ENCODE measurements at places on chromosomes 5 and 9.

DNA sequence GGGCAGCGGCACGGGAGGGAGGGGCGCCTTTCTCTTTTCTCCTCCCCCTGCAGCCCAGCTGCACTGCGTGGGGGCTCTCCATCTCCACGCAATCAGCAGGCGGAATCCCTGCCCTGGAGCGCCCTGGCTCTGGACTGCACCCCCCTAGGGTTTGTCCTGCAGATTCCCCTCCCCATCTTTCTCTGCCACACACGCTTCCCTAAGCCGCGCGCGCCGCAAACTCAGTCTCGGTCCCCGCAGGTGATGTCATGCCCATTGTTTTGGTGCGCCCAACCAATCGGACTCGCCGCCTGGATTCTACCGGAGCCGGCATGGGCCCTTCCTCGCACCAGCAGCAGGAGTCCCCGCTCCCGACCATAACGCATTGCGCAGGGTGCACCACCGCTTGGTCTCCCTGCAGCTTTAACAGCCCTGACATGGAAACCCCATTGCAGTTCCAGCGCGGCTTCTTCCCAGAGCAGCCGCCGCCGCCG is at the start of gene KCNN2:
KCNN2 (plus strand) TSS at position 347 of the 473 bp plus-strand sequence; CDS start at position 417, 70 bp downstream.
- DNase-seq = peak; percentile 76

DNA sequence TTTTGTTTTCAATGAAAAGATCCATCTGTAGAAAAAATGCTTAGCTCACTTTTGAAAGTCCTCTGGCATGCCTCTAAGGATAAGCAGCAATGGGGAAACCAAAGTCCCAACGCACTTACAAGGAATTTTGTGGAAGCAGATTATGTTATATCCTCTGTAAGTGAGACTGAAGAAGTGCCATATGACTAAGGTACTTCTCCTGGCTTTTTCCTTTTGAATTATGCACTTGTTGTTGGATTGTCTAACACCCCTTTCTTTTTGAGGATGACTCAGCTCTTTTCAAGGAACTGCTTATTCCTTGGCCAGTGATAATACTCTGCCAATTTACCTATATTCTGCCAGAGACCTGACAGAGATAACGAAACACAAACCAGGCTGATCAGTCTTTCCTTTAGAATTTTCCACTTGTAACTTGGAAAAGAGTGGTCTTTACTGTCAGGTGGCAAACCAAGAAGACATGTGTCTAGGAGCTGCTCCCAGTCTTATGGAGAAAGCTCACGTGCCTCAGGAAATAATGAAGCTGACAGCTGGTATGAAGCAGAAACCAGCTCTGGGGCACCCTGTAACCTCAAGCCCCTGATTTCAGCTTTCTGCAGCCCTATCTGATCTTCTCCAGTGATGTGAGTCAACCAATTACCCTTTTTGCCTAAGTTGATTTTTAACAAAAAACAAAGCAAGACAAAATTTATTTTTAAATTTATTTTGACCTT is 290.8 kb upstream of the FBXL7 start:
- DNase-seq = no peak

DNA sequence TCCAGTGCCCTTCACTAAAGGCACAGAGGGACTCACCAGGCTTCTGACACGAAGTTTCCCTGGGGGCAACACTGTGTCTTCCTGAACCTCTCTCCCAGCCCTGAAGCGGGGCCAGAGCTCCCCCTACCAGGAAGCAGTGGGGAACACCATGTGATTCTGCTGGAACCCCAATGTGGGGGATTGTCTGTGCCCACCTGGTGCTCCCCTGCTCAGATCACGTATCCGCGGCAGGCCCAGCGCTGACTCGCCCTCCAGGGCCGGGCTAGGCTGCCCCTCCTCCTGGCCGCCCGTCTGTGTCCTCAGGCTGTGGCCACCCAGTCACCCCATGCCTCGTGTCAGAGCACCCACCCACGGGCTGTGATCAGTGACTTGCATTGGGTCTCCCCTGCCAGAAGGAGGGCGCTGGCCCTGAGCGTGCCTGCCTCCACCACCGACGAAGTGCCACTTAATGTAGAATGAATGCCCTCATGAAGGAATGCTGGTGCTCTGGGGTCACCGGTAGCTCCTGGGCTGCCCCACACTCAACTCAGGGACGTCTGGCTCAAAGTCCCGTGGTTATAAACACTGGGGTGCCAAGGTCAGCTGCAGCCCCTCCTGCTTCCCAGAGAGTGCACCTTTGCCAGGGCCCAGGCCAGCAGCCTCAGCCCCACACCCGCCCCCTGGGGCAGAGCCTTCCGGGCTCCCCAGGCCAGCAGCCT is 22.1 kb downstream of the SARDH start:
- DNase-seq = peak; percentile 69

- no peak for DNase-seq
These were observed 44.8 kb upstream of the HMHB1 start for GRCh38 chr5:143767162-143767561.

DNA sequence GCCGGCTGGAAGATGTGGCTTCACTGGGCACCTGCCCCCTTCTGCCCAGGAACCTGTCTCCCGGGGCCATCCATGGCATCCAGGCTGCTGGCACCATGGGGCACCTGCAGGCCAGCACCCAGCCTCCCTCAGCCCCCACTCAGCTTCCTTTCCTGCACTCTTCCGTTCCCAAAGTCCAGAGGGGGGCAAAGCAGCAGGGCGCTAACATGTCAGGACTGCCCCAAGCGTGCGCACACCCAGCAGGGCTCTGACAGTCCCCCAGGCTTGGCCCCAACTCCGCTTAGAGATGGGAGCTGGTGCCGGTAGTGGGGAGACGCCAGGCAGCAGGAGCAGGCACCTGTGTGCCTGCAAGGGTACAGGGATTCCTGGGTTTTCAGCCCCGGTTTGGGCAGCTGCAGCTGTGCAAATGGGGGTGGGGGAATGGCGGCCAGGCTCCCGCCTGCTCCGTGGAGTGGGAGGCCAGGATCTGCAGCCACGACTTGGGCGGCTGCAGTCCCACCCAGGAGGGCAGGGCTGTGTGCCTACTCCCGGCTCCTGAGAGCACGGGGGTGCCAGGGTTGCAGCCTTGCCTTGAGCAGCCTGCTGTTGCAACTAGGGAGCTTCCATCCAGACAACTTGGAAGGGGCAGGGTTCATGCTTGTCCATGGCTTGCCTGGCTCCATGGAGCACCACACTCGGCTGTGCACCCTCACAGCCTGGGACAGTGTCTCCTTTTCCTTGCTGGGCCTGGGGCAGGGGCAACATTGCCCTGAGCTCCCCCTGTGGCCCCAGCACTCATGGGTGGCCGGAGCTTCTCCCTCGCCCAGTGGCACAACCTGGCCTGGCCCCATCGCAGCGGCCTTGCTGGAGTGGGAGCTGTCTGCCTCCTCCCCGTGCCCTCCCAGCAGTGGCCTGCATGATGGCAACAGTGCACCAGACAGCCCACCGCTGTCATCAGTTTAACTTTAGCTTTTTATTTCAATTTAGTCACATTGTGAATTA is 561.1 kb downstream of the MTRR start:
- no peak for DNase-seq

- DNase-seq = no peak
These were observed 397.1 kb downstream of the MAN2A1 start for GRCh38 chr5:110086658-110087388.

- peak; percentile 89 for DNase-seq
These were observed at the start of gene NXNL2 for GRCh38 chr9:88534456-88535225. Gene NXNL2 (plus strand): TSS chr9:88535178. CDS start chr9:88535435, 257 bp downstream.

DNA sequence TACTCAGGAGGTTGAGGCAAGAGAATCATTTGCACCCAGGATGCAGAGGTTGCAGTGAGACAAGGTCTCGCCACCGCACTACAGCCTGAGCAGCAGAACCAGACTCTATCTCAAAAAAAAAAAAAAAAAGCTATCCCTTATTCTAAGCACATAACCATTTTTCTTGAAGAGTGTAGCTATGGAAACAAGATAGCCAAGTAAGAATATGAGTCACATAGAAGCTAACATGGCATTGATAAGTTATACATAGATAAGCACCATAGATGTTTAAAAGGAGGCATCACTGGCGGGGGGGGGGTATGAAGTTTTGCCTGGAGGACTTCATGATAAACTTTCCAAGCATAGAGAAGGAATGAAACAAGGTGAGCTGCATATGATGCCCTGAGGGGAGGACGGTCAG is 26.0 kb downstream of the CHSY3 start:
- DNase-seq = no peak

- DNase-seq = no peak
These were observed 170.6 kb upstream of the MEF2C start for GRCh38 chr5:89053547-89053946.

DNA sequence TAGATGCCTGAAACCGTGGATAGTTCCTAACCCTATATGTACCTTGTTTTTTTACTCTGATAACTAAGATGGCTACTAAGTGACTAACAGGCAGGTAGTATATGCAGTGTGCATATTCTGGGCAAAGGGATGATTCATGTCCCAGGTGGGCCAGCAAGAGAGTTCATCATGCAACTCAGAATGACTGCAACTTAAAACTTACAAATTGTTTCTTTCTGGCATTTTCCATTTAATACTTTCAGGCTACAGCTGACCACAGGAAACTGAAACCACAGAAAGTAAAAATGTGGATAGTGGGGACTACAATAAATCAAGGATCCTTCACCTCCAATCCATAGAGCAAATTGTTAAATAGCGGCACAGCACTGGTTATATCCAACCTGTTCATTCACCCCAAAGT is 30.7 kb upstream of the VCAN start:
- no peak for DNase-seq

DNA sequence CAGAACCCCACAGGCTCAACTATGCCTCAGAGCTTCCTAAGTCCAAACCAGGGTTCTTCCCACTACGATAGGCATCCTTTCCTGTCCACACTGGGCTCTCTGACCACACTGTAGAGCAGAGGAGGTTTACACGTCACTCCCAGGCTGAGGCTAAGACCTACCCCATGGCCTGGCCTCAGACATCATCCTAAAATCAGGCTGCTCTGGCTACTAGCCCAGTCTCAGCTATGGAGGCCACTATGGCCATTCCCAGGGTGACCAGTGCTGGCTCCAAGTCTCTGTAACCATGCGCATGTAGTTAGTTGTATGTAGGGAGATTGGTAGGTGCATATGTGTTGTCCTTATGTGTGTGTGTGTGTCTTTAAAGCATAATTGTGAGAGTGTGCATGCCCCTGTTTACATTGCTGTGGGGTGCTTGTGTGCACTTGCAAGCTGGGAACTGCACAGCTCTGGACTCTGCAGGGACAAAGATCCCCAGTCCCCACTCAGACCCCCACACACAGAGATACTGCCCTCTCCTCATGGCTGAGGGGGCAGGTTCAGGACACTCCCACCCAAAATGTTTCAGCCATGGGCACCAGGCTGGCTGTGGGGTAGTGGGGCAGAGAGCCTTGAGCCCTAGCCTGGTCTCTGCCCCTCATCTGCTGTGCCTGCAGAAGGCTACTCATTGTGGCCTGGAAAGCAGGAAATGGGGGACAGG is 12.3 kb downstream of the PDLIM4 start:
- peak; percentile 58 for DNase-seq

GRCh38 chr5:156675395-156675794 is 174.7 kb upstream of the PPP1R2B start:
- no peak for DNase-seq

GRCh38 chr5:32692036-32692746 is 18.9 kb upstream of the NPR3 start:
- no peak for DNase-seq

GRCh38 chr9:96382175-96382574 is 1.3 kb downstream of the SLC35D2 start:
- DNase-seq = no peak

DNA sequence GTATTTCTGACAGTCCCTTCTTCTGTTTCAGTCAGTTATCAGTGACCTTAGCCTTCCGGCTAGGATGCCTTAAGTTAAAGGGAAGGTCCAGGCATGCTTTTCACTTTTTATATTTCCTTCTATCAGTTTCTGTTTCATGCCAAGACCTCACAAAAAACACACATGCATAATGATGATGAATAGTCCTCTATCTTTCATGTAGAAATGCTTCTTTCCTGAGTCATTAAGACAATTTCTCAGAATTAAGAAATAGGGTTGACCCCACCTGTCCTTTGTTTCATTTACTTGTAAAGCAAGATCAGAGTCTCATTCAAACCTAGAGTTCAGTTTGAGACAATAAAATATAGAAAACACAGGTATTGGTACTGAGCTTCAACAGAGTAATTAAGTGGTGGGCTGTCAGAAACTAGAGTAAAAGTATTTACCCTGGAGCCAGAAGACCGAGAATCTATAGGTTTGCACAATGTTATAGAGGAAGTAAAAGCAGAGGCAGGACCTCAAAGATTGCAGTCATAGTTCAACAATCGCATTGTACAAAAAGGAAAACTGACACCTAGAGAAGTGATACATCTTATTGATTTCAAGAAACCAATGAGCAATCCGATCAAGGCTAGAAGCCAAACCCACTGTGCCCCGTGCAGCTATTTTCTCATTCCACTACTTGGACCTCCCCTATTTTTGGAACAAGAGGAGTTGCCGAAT is 118.7 kb upstream of the PUM3 start:
- DNase-seq = no peak

DNA sequence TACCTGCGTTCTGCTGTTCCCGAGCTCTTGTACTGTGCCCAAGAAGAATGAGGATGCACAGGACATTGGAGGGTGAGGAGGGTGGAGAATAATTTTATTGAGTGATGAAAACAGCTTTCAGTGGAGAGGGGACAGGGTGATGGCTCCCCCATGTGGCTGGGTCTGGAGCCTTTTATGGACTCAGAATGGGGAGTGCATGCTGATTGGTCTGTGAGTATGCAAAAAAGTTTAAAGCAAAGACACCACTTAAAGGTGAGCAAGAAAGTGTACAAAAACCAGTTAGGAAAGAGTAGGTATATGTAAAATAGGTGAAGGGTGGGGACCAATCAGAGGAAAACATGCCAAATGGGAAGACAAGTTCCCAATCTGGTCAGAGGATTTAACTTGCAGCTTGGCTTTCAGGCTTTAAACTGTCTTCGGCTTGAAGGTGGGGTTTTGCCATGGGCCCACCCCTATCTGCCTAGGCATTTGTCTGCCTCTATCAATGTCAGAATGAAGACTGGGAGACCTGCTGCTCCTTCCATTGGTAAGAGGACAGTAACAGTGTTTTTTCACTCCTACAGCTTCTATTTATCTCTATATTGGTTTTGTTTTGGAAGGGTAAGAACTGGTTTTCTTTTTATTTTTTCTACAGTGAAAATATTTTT is 118.0 kb upstream of the RAI14 start:
- DNase-seq = no peak

GRCh38 chr9:118609355-118610044 is 759.7 kb downstream of the BRINP1 start:
- DNase-seq = no peak

- DNase-seq = no peak
These were observed 88.7 kb upstream of the PRRC1 start for GRCh38 chr5:127428748-127429147.

- DNase-seq = no peak
These were observed 200.8 kb downstream of the CHSY3 start for GRCh38 chr5:130104895-130105688.

DNA sequence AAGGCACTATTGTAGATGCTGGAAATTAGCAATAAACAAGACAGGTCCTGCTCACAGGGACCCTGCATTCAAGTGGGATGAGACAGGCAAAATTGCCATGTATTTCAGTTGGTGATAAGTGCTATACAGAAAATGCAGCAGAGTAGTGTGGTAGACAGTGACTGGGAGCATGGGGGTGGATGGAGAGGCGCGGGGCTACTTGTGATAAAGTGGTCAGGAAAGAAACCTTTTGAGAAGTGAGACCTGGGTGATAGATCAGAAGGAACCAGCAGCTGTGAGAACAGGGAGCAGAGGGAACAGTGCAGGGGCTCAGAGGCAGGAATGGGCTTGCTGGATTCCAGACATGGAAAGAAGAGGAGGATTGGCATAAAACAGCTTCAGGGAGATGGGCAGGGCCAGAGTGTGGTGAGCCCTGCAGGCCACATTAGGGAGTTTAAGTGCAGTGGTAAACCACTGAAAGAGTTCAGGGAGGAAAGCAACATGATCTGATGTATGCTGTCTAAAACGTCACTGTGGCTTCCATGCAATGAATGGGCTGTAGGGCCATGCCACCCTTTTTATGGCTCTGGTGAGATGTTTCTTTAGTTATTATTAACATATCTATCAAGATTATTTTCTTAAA is 7.3 kb downstream of the CRHBP start:
- no peak for DNase-seq

All from left forelimb (tissue), 1 donor.